Anterior cingulate cortex (tissue), 58 donors: ENCODE measurements at places on chromosomes 3 and 15.

- no peak for DNase-seq
These were observed 39.2 kb downstream of the CCDC66 start for GRCh38 chr3:56595975-56596840.

- no peak for DNase-seq
These were observed 292.8 kb upstream of the TMC3 start for GRCh38 chr15:81666839-81667238.

GRCh38 chr15:77336006-77336405 is 83.9 kb downstream of the PEAK1 start:
- DNase-seq = no peak

GRCh38 chr3:123605789-123606234 is 21.0 kb upstream of the HACD2 start:
- DNase-seq = no peak

GRCh38 chr3:69541711-69542088 is 155.8 kb upstream of the FRMD4B start:
- no peak for DNase-seq

- no peak for DNase-seq
These were observed 16.8 kb downstream of the UBE3A start for GRCh38 chr15:25422021-25422420.
